CD4-positive, alpha-beta T cell treated with Interleukin-1 beta for 1 hour (primary cell): ENCODE measurements at places on chromosomes 11 and 22.

DNA sequence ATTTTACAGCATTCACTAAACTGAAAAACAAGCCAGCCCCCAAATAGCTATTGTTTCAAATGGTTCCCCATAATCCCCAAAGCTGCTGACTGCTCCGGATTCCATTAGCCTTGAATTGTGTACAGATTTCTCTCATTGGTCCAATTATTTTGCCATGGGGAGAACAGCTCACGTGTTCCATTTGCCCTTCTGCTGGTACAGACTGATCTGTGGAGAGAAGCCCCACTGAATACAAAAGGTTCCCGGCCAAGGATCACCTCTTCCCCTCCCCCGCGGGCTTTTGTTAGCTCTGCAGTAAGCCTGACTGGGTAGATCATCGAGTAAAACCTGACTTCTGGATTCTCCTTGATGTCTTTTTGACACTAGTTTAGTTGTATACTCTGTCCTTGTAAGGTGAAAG, 9.1 kb upstream of the MAPK8IP1 start:
- no peak for DNase-seq

DNA sequence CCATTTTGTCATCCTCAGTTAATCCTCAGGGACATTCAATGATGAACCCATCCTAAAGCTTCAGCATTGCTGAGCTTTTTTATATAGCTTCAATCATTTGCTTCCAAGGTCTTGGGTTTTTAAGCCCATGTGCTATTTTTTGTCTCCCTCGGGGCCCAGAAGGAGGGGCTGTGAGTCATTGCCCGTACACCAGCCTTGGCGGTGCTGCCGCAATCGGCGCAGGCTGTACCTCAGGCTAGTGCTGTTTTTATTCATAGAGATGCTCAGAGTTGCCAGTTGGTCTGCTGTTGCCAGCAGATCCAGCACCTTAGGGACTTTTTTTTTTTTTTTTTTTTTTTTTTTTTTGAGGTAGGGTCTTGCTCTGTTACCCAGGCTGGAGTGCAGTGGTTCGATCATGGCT, 35.5 kb downstream of the ACO2 start:
- DNase-seq: no peak

GRCh38 chr11:91220476-91221202, 997.8 kb upstream of the CHORDC1 start:
- DNase-seq: no peak

DNA sequence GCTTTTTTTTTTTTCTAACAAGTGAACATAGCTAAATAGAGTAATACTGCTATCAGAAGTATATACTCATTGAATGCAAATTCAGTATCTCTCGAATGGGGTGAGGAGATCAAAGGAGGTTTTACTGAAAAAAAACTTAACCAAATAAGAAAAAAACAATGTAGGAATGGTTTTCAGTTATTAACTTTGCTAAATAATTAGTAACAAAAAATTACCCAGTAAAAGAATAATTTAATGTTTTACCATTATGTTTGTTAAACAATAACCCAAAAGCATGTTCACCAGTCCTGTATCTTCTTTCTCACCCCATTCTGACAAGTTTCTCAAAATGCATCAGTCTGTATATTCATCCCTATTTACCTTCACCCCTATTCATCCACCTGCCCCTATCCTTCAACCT, 22.6 kb upstream of the CTSC start:
- DNase-seq: no peak

DNA sequence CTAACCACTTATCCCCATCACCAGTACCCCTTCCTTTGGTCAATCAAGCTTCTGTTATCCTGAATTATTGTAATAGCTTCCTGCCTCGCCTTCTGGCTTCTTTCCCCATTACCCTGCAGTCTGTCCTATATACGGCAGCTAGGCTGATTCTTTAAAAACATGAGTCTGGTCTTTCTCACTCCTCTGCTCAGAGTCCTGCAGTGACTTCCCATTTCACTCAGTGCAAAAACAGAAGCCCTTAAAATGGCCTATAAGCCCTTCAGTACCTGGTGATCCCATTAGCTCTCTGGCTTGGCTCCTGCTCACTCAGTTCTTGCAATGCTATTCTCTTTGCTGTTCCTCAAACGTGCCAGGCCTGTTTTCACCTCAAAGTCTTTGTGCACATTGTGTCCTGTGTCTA, 58.4 kb downstream of the JRKL start:
- DNase-seq: no peak

DNA sequence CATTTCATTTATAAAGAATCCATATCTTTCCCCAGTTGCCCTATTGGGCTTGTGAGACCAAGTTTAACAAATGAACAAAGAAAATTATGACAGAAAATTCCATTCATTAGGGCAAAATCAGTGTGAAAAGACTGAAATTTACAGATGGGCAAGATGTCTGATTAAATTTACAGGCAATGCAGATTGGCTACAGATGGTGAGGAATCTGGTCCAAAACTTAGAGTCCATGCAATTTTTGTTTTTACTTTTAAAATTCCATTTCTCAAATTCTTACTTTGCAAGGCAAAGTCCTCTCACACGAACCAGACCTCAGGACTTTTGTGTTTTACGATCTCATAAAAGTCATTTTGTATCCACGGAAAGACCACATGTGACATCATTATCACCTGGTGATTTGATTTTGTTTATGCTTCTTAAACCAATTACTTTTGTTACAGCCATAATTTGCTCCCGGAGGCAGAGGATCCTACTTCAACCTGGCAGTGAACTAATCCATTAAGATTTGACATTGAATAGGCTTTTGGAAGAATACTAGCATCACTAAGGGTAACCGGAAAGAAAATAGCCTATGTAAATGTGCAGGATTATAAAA, 843.7 kb upstream of the CHORDC1 start:
- no peak for DNase-seq

- DNase-seq: peak; percentile 52
These were observed 78.9 kb downstream of the PPFIBP2 start for GRCh38 chr11:7592711-7593110.

- DNase-seq: no peak
These were observed 22.9 kb downstream of the RSPH14 start for GRCh38 chr22:23118647-23119493.

GRCh38 chr11:57124917-57125316, 56.8 kb upstream of the LRRC55 start:
- no peak for DNase-seq

- DNase-seq: no peak
These were observed 4.3 kb upstream of the GALNT18 start for GRCh38 chr11:11626128-11626527.

DNA sequence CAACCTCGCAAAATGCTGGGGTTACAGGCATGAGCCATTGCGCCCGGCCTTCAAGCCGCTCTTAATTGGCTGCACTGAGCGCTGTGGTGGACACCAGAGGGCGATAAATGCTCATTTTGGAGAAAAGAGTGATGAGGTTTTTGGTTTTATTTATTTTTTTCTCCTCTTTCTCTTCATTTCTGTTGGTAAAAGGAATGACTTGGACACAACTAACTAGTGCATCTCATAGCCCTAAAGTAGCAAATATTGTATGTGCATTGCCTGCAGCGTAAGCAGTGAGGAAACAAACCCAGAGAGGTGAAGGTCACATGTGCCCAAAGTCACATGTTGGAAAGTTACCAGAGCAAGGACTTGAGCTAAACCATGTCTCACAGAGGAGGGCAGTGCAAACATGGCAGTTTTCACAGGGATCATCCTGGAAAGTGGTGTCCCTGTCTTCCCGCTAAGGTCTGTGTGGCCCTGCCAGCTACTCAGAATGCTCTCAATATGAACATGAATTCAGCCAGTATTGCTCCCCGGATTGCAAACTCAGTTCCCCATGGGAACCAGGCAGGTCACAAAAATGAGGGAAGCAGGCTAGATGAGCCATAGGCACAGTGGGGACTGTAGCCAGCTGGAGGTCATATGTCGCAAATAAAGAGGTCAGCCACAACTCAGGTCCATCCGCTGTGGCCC, 8.6 kb upstream of the CD82 start:
- peak; percentile 74 for DNase-seq

- no peak for DNase-seq
These were observed 35.5 kb downstream of the BBOX1 start for GRCh38 chr11:27076121-27076589.

DNA sequence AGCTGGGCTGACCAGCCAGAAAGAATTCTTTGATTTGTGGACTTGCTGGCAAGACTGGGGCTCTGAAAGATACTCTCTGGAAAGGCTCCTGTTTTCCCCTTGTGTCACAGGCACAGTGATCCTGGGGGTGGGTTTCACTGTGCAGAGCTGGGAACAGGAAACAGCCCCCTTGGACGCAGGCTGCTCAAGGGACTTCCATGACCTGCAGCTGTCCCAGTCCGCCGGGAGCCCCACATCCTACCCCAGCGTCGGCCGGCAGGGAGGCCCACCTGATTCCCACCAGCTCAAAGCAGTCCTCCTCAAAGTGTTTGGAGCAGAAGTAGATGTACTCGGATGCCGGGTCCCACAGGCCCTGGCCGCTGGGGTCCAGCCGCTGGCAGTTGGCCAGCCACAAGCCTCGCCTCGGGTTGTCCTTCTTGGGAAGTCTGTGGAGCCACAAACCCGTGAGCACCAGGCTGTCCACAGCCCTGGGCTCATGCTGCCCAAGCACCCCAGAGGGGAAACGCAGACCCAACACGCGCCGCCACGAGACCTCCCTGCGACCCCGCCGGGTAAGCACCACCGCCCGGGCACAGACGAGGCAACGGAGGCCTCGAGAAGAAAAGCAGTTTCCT, 824 bp downstream of the THAP7 start:
- no peak for DNase-seq

DNA sequence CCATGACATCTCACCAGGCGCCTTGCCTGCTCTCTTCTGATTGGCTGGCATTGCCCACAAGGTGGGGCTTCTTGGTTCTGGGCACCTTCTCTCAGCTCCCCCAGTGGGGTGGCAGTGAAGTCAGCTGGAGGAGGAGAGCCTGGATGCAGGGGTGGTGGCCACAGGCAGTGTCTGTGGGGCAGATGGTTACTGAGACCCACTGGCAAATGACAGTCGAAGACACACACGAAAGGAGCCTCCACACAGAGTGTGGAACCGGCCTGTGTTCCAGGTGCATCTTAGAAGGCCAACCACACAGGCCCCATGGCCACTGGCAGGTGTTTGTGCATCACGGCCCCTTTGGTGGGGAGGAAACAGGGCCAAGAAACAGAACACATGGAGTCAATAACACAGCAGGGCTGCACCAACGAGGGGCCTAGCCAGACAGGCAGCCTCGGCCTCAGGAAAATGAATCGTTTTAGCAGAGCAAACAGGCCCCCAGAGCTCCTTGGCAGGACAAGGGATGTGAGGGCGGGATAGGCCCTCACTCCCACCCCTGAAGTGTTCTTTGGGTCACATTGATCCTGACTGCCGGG, 683.4 kb downstream of the TBC1D22A start:
- DNase-seq: no peak

- DNase-seq: no peak
These were observed 23.5 kb downstream of the CPT1A start for GRCh38 chr11:68818181-68818580.

DNA sequence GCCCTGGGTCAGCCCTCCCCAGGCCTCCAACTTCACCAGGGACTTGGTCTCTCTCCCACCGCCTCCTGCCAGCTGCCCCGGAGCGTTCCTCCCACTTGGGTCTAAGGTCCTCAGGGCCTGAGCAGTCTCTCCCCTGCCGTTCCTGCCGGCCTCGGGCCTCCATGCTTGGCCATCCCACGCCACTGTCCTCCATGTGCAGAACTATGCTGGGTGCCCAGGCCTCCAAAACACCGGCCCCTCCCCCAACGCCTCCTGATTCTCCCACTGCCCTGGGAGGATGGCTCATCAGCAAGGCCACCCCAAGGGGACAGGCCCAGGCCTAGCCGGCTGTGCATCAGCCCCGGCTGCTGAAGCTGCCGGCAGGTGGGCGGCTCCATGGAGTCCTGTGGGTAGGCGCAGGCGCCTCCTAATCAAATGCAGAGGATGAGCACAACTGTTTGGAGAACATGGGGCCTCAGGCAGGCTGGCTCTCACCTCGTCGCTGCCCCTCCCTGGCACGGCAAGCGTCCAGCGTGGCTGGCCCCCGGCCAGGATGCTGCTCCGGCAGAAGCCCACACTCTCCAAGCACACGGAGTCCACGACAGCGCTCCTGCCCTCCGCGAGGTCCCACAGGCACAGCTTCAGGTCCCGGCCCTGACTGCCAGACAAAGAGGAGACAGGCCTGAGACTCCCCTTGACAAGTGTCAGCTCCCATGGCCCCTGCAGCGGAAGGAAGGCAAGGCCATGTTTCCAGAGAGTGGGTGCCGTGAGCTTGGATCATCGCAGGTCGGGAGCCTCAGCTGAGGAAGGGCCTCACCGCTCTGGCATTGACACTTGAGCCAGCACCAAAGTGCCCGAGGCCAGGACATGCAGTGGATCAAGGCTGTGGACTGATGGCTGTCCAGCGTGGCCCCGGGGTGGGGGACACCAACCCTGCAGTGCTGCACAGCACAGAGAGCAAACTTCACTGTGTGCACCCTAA, 42.6 kb downstream of the GNB1L start:
- no peak for DNase-seq
